HFFc6 (cell line): ENCODE measurements at places on chromosomes 1 and 21.

GRCh38 chr1:2477309-2477708 lies 1.2 kb downstream of the PLCH2 start:
- H3K27ac ChIP-seq: no peak overlapping the region
- DNase-seq: no peak
- H3K27me3 ChIP-seq: peaks cover 15% of the 10 kb centered on the region

DNA sequence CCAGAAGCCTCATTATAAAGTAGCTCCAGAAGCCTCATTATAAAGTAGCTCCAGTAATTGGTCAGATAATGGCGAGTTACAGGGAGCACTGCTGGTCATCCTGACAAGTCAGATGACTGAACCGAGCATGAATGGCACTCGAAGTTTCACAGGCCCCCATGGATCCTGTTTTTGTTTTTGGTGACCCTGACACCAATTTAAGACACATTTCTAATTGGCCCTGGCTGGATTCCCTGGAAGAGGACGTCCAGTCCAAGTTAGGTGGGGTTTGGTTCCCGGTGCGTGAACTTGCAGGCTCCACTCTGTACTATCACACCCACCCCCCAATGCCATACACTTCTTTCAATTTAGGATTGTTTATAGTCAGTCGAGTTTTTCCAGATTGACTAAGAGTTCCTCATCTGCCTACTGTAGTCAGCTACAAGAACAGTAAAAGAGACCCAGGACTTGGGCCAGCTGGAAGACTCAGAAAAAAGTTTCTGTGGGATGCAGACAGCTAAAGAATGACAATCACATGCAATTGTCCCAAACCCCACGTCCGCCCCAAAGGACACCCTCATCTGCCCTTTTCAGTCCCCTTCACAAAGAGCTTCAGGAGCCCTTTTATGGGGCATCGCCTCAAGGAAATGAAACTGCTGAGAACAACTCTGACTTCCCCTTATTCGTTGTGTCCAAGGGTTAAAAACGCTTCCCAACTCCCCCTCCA lies 2.7 kb downstream of the DHRS3 start:
- H3K36me3 ChIP-seq: peaks cover 2% of the 10 kb centered on the region; the same call in 1 of the 2 replicates
- DNase-seq: peak; percentile 34
- H3K27ac ChIP-seq: peak overlapping the region; percentile 83
- peaks cover 71% of the 10 kb centered on the region for H3K4me1 ChIP-seq
- H3K27me3 ChIP-seq: peaks cover 12% of the 10 kb centered on the region
- peak overlapping the region; percentile 93 for H3K4me3 ChIP-seq

DNA sequence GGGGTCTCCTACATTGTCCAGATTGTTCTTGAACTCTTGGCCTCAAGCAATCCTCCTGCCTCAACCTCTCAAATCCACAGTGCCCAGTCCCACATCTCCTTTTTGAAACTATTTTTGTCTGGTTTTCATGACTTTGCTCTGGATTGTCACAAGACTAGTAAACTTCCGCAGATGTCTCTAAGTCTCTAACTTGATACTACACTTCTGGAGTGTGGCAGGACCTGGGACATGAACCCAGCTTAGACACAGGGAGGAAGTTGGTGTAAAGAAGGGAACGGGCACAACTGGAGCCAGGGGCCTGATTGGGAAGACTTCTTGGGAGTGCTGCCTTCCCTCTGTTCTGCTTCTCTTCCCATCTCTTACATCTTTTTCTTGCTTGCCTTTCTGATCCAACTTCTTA lies 16.2 kb upstream of the DISC1 start:
- peaks cover 13% of the 10 kb centered on the region for H3K4me1 ChIP-seq
- DNase-seq: no peak
- no peak overlapping the region for H3K4me3 ChIP-seq
- no peak overlapping the region for H3K27ac ChIP-seq

- H3K27me3 ChIP-seq: no peaks in the 10 kb centered on the region
- no peak overlapping the region for H3K4me3 ChIP-seq
Observed at GRCh38 chr1:80675454-80675853, 1125.3 kb upstream of the ADGRL2 start.

- no peak for DNase-seq
- no peaks in the 10 kb centered on the region for H3K36me3 ChIP-seq
- no peak overlapping the region for H3K4me3 ChIP-seq
- H3K27ac ChIP-seq: no peak overlapping the region
Observed at GRCh38 chr1:1171546-1172340, 1.9 kb upstream of the TTLL10 start.

- DNase-seq: no peak
- H3K27ac ChIP-seq: no peak overlapping the region
- H3K4me1 ChIP-seq: no peaks in the 10 kb centered on the region
- H3K36me3 ChIP-seq: peaks cover 20% of the 10 kb centered on the region
Observed at GRCh38 chr1:150311762-150312161, 9.6 kb upstream of the PRPF3 start.

DNA sequence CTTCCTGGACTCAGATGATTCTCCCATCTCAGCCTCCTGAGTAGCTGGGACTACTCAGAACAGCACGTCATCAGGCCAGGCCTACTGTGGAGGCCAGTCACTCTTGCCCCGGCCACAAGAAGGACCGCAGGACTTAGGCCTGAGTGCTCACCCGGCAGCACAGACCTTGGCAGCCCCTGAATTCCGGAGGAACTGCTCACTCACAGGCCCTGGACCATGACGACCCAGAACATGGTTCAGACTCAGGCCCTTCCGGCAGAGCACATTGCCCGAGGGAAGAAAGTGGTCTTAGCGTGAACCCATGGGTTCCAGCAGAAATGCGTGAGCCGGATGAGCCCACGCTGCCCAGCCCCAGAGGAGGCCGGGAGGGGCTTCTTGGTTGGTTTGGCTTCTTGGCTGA lies 177.3 kb upstream of the TMEM51 start:
- no peaks in the 10 kb centered on the region for H3K27me3 ChIP-seq
- DNase-seq: no peak
- no peak overlapping the region for H3K27ac ChIP-seq
- peaks cover 35% of the 10 kb centered on the region for H3K4me1 ChIP-seq

DNA sequence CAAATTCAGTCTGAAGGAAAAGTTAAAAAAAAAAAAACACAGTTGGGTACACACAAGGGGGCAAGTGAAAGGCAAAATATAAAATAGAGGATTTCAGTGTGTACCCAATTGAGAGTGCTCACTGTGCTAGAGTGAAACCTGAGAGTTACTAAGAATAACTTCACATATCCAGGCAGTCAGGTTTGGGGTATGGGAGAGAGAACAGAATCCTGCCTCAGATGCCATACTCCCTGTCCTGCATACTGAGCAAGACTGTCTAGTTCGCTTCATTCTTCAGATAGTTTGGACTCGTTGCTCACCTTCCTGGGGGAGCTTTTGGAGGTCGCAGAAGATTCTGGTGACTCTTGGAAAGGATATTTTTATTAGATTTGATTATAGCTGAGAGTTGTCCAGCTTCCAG lies 20.4 kb downstream of the CEP85 start:
- no peak for DNase-seq
- no peaks in the 10 kb centered on the region; the same call in 1 of the 2 replicates for H3K27me3 ChIP-seq
- H3K27ac ChIP-seq: no peak overlapping the region
- H3K4me1 ChIP-seq: no peaks in the 10 kb centered on the region
- H3K4me3 ChIP-seq: no peak overlapping the region

DNA sequence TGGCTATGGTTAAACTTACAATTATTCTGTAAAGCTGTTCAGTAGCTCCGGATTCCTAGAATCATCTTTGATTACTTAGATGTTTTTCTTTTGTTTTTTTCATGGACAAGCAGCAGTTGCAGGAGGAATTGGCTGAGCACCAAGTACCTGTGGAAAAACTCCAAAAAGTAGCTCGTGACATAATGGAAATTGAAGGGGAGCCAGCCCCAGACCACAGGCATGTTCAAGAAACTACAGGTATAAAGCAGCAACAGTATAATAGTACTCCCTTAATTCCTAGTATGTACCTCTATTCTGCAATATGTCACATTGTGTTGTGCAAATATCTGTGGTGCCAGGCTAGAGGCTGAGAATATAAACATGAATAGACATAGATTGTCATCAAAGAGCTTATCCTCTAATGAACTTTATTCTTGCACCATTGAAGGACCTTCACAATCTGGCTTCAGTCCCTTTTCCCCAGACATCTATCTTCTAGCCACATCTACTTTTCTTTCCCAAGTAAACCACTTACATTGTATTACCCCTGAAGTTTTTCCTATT lies 132.3 kb upstream of the BMP8A start:
- H3K27ac ChIP-seq: no peak overlapping the region
- DNase-seq: no peak
- no peaks in the 10 kb centered on the region for H3K27me3 ChIP-seq
- H3K4me3 ChIP-seq: no peak overlapping the region
- H3K4me1 ChIP-seq: no peaks in the 10 kb centered on the region

DNA sequence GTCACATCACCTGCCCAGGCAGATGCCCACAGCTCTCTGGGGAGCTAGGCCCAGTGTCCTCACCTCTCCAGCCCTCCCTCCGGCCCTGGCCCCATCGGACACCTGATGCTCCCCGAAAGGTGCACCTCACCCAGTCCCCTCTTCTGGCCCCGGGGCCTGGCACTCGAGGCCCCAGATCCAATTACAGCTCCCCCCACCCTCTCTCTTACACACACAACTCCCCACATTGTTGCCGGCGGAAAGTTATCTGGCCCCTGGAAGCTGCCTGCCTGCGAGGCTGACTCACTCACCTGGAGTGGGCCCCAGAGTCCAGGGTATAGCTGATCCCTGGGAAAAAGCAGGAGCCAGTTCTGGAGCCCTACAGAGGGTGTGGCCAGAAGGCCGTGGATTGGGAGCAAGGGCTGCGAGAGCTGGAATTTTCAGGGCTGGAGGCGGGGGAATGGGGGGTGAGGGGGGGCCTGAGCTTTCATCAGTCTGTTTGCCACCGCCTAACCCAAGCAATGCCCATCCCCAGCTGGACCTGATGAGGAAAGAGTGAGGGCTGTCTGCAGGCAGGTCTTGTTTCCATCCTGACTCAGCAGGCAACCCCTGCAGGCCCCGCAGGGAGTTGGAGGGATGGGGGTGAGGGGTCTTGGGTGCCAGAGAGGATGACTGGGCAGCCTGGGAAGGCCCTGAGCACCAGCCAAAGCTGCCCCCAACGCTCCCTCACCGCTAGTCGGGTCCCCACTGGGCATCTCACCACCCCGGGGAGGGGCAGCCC lies 948 bp downstream of the FBXO2 start:
- H3K36me3 ChIP-seq: no peaks in the 10 kb centered on the region
- no peak overlapping the region for H3K27ac ChIP-seq
- peaks cover 12% of the 10 kb centered on the region for H3K27me3 ChIP-seq
- no peak overlapping the region for H3K4me3 ChIP-seq
- DNase-seq: no peak
- peaks cover 5% of the 10 kb centered on the region; the same call in 1 of the 2 replicates for H3K4me1 ChIP-seq

- no peak overlapping the region for H3K4me3 ChIP-seq
- no peaks in the 10 kb centered on the region for H3K27me3 ChIP-seq
- DNase-seq: no peak
- H3K36me3 ChIP-seq: no peaks in the 10 kb centered on the region
- no peaks in the 10 kb centered on the region for H3K4me1 ChIP-seq
Observed at GRCh38 chr1:70828177-70828576, 219.4 kb downstream of the PTGER3 start.

DNA sequence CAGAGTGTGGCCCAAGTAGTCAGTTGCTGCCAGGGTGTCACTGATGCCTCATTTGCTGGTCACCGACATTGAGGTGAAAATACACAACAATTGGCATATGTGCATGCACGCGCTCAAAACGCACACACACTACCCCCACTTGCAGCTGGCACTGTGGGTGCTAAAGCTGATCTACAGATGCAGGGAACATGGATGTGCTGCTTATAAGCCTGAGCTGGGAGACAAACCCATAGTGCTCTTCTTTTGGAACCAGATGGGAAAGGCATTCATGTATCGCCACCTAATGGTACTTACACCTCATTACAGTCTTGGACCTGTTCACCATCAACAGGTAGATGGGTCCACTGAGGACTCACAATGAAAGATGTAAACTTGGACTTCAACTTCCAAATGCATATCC lies 70.3 kb upstream of the CAMK1G start:
- H3K4me1 ChIP-seq: peaks cover 26% of the 10 kb centered on the region
- peaks cover 26% of the 10 kb centered on the region for H3K27me3 ChIP-seq
- no peaks in the 10 kb centered on the region for H3K36me3 ChIP-seq
- DNase-seq: peak; percentile 57
- H3K27ac ChIP-seq: no peak overlapping the region

GRCh38 chr1:31812158-31812829 lies 3.5 kb downstream of the SPOCD1 start:
- H3K4me1 ChIP-seq: peaks cover 5% of the 10 kb centered on the region; the same call in 1 of the 2 replicates
- H3K27me3 ChIP-seq: no peaks in the 10 kb centered on the region; the same call in 1 of the 2 replicates
- H3K27ac ChIP-seq: no peak overlapping the region
- H3K4me3 ChIP-seq: no peak overlapping the region

DNA sequence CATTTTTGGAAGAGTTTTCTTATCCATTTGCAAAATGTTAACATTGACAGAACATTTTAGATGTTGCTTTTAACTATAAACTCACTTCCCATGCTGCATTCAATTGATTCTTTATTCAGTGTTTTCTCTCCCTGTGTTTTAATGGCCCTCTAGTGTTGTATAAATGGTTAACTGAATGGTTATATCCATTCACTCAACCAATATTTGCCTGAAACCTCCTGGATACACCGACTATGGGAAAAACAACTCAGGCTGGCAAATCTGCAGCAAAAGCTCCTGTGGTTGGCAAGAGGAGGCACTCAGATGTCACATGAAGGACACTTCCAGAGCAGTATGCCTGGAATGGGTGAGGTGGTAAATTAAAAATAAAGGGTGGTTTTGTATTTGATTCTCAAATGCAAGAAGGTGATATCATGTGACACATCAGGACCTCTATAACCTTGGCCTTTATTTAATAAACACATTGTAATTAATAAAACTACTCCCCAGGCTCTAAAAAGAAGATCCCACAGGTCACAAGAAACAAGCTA lies 107.6 kb downstream of the BCAR3 start:
- peaks cover 31% of the 10 kb centered on the region; the same call in 1 of the 2 replicates for H3K4me1 ChIP-seq
- peak overlapping the region; percentile 3; the same call in 1 of the 2 replicates for H3K4me3 ChIP-seq
- peak overlapping the region; percentile 44 for H3K27ac ChIP-seq
- no peak for DNase-seq
- H3K27me3 ChIP-seq: peaks cover 7% of the 10 kb centered on the region

DNA sequence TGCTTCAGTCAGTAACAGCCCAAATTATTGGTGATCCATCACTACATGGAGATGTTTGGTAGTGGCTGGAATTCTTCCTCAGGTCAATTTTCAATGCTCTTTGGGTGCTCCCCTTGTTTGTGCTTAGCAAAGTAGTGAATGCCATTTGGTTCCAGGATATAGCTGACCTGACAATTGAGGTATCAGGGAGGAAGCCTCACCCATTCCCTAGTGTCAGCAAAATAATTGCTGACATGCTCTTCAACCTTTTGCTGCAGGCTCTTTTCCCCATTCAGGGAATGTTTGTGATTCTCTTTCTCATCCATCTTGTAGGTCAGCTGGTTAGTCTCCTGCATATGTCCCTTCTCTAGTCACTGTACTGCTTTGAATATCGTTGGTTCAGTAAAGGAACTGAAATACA lies 7.1 kb upstream of the OR10K1 start:
- H3K4me1 ChIP-seq: no peaks in the 10 kb centered on the region
- DNase-seq: no peak
- H3K27ac ChIP-seq: no peak overlapping the region
- no peak overlapping the region for H3K4me3 ChIP-seq
- H3K27me3 ChIP-seq: no peaks in the 10 kb centered on the region
- peaks cover 7% of the 10 kb centered on the region; the same call in 1 of the 2 replicates for H3K36me3 ChIP-seq
